Thyroid gland (tissue), 4 donors: ENCODE measurements at places on chromosomes 5 and 9. TPM values are rescaled to one million over a fixed set of nuclear protein-coding genes. Genes with fewer than 3 reads are reported as not detected.
A peak's percentile ranks its signal among the peaks of the same experiment; 100 is the strongest.

The ECSCR gene
- 34.9 TPM for total RNA-seq

DNA sequence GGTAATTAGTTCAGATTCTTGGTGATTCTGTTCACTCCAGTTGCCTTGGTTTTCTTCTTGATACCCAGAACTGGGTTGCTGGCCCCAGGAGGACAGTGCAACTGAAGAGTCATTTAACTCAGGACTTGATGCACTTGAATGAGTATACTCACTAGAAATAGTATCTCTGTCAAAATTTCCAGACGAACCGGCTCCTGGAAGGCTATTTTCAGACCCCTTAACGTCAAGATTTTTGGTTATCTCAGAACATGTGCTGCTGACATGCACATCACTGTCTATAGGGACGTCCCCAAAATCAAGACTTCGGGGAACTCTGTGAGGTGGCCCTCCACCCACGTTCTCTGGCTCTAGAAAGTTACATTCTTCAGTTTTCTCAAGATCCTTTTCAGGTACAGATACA lies 56.7 kb upstream of the PCA3 start:
- no peaks in the 10 kb centered on the region for H3K27me3 ChIP-seq
- no peaks in the 10 kb centered on the region for H3K4me1 ChIP-seq
- H3K27ac ChIP-seq, result no peak overlapping the region
- no peaks in the 10 kb centered on the region for H3K36me3 ChIP-seq
- no peak overlapping the region for H3K4me3 ChIP-seq

DNA sequence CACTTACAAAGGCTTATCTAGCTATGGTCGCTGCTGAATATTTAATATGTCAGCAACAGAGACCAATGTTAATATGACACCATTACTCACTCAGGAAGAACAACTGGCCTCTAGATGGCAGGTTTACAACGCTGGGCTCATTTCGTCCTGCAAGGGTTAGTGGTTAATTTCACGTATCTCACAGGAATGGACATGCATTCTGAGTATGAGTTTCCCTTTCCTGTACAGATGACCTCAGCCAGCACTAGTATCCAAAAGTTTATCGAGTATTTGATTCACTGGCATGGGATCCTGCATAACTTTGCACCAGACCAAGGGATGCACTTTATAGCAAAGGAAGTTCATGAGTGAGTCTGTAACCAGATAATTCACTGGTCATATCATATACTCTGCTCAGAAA lies 8.7 kb upstream of the TRPC7 start:
- peak; percentile 11 for DNase-seq
- H3K36me3 ChIP-seq, result no peaks in the 10 kb centered on the region
- no peaks in the 10 kb centered on the region for H3K27me3 ChIP-seq

The PCDHB4 gene
- total RNA-seq, result 3.2 TPM

The TAF11L10 gene
- not detected for total RNA-seq

- no peak for DNase-seq
- no peaks in the 10 kb centered on the region for H3K27me3 ChIP-seq
- no peaks in the 10 kb centered on the region for H3K36me3 ChIP-seq
Observed at GRCh38 chr9:14987858-14988257, 77.6 kb upstream of the FREM1 start.

GRCh38 chr9:90964101-90965020 lies 162.7 kb downstream of the SYK start:
- DNase-seq, result peak; percentile 94
- no peaks in the 10 kb centered on the region for H3K36me3 ChIP-seq
- H3K4me3 ChIP-seq, result peak overlapping the region; percentile 20
- peaks cover 47% of the 10 kb centered on the region for H3K4me1 ChIP-seq
- no peaks in the 10 kb centered on the region for H3K27me3 ChIP-seq

The NDUFB6 gene
- 69.6 TPM for total RNA-seq

- H3K27ac ChIP-seq, result no peak overlapping the region
- no peaks in the 10 kb centered on the region for H3K27me3 ChIP-seq
- no peaks in the 10 kb centered on the region for H3K4me1 ChIP-seq
- no peak for DNase-seq
Observed at GRCh38 chr5:163585206-163585605, 79.8 kb downstream of the MAT2B start.

- H3K4me3 ChIP-seq, result no peak overlapping the region
- H3K4me1 ChIP-seq, result no peaks in the 10 kb centered on the region
- no peak for DNase-seq
- H3K27me3 ChIP-seq, result no peaks in the 10 kb centered on the region
- H3K27ac ChIP-seq, result no peak overlapping the region
- no peaks in the 10 kb centered on the region for H3K36me3 ChIP-seq
Observed at GRCh38 chr5:175737481-175737880, 79.6 kb downstream of the HRH2 start.

DNA sequence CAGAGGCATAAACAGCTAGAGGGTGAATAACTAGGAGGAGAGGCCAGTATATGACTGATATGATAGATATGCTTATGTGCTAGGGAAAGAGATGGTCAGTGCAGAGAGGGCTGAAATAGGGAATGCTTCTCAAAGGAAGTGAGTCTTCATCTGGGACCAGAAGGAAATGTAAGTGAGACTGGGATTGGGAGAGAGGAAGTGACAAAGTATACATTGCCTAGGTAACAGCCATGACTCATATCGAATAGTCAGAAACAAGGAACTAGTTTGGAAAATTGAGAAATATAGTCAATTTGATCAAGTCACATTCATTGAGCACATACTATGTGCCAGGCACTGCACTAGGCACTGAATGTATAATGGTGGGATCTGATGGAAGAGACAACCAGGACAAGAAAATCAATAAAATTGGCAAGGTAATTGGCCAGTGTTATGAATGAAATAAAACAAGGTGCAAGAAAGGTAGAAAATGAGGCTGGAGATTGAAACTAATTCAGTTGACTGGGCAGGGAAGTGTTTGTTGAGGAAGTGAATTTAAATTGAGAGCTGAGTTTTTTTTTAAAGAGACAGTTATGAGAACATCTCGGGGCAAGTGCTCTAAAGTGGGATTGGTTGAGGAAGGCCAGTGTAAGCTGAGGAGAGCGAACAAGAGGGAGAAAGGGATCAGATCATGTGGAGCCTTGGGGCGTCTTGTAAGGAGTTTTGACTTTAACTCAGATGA lies 4.3 kb downstream of the ERAP2 start:
- H3K4me1 ChIP-seq, result peaks cover 27% of the 10 kb centered on the region
- no peak overlapping the region for H3K27ac ChIP-seq
- no peak overlapping the region for H3K4me3 ChIP-seq
- H3K27me3 ChIP-seq, result no peaks in the 10 kb centered on the region

The RASEF gene
- total RNA-seq, result 43.9 TPM

DNA sequence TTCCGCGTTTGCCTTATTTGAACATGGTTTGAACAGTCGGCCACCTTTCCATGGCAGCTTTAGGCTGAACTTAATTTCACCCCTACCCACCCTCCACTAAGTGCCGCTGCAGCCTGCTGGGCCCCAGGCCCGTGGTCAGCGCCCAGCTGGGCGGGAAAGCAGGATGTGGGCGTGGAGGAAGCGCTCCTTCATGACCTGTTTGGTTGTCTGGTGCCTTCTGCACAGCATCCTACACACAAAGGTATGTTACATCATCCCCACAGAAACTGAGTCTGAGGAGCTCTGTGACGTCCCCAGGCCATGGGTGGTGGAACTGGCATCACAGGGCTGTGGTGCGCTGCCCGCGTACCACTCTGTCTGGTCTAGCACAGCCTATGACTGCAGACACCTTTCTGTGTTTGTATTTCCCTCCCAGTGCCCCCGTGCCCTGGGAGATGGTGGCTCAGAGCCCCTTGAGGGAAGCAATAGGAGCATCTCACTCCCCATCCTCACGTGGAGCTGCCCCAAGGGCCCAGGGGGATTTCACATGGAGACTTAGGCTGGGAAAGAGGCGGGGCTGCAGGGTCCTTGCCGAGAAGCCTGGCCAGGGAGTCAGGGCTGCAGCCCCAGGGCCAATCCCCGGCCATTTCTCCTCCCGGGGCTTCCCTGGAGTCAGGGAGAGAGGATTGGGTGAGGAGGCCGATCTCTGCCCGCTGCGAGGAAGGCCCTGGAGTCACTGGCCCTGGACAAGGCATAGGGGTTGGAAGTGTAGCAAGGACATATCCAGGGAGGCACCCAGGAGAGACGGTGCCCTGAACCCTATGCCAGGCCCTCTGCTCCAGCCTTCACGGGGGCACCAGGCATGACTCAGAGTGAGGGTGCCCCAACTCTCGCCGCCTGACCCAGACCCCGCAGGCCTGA lies 37.5 kb upstream of the SUSD3 start:
- no peak for DNase-seq
- no peaks in the 10 kb centered on the region for H3K36me3 ChIP-seq

DNA sequence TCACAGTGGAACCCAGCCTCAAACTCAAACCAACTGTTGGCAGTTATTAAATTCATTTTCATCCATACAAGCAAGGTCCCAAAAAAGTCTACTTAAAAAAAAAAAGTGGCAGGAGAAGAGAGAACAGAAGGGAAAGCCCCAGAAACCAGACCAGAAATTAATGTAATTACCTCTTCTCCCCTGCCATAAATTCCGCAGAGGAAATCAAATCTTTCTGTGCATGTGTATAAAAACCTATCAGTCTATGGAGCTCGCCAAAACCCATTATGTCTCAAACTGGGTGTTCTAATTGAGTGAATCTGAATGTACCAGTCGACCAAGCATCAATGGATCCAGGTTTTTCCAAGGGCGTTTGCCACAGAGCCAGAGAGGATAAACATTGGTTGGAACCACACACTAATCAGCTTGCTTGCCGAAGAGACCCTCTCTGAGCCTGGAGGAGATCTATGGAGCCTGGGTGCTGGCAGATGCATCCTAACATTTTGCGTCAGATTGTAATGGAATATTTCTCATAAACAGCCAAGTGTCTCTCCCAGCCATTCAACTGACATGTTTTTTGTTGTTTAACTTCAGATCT lies 7.9 kb upstream of the HAND1 start:
- no peak overlapping the region for H3K27ac ChIP-seq
- no peak overlapping the region for H3K4me3 ChIP-seq
- H3K36me3 ChIP-seq, result no peaks in the 10 kb centered on the region

The FCN2 gene
- 0.93 TPM for total RNA-seq

The LCN9 gene
- not detected for total RNA-seq

The IRX2 gene
- total RNA-seq, result 7.3 TPM

DNA sequence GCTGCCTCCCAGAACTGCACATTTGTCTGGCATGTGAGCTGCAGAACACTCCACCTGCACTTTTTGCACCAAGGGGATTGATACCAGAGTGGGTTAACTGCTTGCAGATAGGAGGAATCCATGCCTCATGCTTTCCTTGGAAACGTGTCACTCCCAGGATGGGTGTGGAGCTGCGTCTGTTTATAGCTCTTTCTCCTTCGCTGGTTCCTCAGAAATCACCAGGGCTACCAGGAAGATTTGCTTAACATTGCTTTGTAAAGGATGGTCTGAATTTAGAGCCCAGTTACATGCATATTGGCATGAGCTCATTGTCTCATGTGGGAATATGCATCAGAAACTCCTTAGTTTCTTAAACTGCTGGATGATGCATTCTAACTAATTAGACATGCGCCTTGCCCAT lies 234.6 kb downstream of the GADD45G start:
- no peak overlapping the region for H3K27ac ChIP-seq
- H3K27me3 ChIP-seq, result no peaks in the 10 kb centered on the region
- H3K4me1 ChIP-seq, result peaks cover 7% of the 10 kb centered on the region
- DNase-seq, result no peak
- H3K4me3 ChIP-seq, result no peak overlapping the region

The TCF7 gene
- 9.8 TPM for total RNA-seq

The PLAC8L1 gene
- not detected for total RNA-seq

The SLCO6A1 gene
- total RNA-seq, result not detected

The COL27A1 gene
- 7.2 TPM for total RNA-seq

GRCh38 chr5:125137535-125137934 lies 391.1 kb upstream of the ZNF608 start:
- no peak overlapping the region for H3K4me3 ChIP-seq
- H3K4me1 ChIP-seq, result no peaks in the 10 kb centered on the region
- H3K27me3 ChIP-seq, result no peaks in the 10 kb centered on the region
- no peaks in the 10 kb centered on the region for H3K36me3 ChIP-seq
- no peak overlapping the region for H3K27ac ChIP-seq
- no peak for DNase-seq

The CDH6 gene
- total RNA-seq, result 1.0 TPM

DNA sequence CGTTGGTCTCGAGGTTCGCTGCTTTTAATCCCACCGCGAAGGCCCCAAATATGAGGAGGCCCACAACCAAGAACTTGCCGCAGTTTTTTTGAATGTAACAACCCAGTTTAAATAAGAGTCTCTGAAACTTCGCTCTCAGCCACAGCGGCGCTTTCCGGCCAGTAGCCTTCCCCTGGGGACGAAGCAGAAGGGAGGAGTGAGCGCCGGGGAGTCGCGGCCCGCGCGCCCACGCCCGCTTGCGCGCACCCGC lies 10.4 kb downstream of the PTCH1 start:
- H3K27ac ChIP-seq, result peak overlapping the region; percentile 86
- H3K36me3 ChIP-seq, result no peaks in the 10 kb centered on the region
- no peaks in the 10 kb centered on the region for H3K27me3 ChIP-seq
- peak overlapping the region; percentile 55 for H3K4me3 ChIP-seq

The RETREG1 gene
- total RNA-seq, result 16.8 TPM

DNA sequence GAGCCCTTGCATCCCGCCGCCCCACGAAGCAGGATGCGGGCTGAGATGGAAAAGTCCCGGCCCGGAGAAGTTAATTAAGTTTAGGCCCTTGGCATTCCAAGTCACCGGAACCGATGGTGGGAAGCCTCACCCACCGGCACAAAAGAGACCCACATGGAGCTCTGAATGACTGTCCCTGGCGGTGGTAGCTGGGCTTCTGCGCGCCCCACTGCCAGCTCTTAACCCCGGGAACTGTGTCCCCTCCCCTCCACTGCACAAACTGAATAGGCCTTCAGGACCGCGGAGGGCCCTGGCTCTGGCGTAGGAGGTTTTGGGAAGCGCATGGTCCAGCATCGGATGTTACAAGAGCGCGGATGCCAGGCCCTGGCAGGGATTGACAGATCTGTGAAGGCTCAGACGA lies 291.1 kb upstream of the TUT7 start:
- no peaks in the 10 kb centered on the region for H3K4me1 ChIP-seq
- H3K27me3 ChIP-seq, result no peaks in the 10 kb centered on the region
- H3K4me3 ChIP-seq, result no peak overlapping the region
- no peak overlapping the region for H3K27ac ChIP-seq
- H3K36me3 ChIP-seq, result no peaks in the 10 kb centered on the region
- DNase-seq, result no peak

- no peak overlapping the region for H3K4me3 ChIP-seq
- no peak overlapping the region for H3K27ac ChIP-seq
- H3K4me1 ChIP-seq, result no peaks in the 10 kb centered on the region
- DNase-seq, result no peak
Observed at GRCh38 chr5:40614466-40614865, 65.2 kb upstream of the PTGER4 start.
